Muscle of arm (tissue), 14 donors: ENCODE measurements at places on chromosomes 2 and 18. TPM values are rescaled to one million over a fixed set of nuclear protein-coding genes. Genes with fewer than 3 reads are reported as not detected.

Gene ACAA2
- polyA plus RNA-seq = 78.3 TPM

Gene KCNG3
- not detected for polyA plus RNA-seq

Gene PARD3B
- not detected for polyA plus RNA-seq

Gene MC4R
- 0.20 TPM for polyA plus RNA-seq

Gene NOSTRIN
- 11.3 TPM for polyA plus RNA-seq
